ENCODE measurements at places on chromosomes 3 and 15.

DNA sequence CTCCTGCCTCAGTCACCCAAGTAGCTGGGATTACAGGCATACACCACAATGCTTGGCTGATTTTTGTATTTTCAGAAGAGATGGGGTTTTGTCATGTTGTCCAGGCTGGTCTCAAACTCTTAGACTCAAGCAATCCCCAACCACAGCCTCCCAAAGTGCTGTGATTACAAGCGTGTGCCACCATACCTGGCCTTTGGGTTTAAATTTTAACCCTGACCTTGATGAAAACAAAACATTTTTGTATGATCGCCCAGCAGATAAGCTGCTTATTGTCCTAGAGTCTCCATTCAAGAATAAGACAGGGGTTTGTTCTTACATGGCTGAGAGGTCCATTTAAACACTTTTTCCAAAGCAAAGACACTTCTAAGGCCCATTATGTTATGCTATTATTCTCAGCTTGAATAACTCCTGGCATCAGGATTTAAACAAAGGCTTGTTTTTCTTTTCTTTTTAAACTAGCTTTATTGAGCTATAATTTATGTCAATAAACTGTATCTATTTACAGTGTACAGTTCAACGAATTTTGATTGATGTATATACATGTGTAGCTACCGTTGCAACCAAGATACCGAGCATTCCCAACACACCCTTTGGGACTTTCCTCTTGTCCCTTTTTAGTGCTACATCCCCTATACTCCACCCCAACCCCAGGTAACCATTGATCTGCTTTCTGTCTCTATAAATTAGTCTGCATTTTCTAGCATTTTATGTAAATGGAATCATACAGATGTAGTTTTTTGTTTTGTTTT is 1.4 kb upstream of the MUC13 start:
- no peak for DNase-seq

- no peak for DNase-seq
Observed at GRCh38 chr3:23254835-23255234, 51.7 kb downstream of the UBE2E2 start.

GRCh38 chr15:58403581-58403980 is 28.2 kb upstream of the LIPC start:
- no peak for DNase-seq

- DNase-seq = no peak
Observed at GRCh38 chr3:159770998-159771397, 217.6 kb upstream of the IL12A start.
